ENCODE measurements at places on chromosomes 2 and 18.

DNA sequence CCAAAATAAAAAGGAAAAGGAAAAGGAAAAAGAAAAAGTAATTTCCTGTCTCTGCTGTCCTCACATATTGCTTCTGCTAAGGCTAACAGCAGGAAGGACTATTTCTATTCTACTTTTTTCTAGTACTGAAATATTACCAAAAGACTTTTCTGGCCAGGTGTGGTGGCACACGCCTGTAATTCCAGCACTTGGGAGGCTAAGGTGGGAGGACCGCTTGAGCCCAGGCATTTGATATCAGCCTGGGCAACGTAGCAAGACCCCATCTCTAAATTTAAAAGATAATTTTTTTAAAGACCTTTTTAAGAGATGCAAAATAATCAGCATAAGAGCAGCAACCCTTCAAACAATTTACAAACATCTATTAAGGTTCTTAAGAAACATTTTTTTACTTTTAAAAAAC, 31.2 kb downstream of the FASTKD1 start:
- no peak for DNase-seq

DNA sequence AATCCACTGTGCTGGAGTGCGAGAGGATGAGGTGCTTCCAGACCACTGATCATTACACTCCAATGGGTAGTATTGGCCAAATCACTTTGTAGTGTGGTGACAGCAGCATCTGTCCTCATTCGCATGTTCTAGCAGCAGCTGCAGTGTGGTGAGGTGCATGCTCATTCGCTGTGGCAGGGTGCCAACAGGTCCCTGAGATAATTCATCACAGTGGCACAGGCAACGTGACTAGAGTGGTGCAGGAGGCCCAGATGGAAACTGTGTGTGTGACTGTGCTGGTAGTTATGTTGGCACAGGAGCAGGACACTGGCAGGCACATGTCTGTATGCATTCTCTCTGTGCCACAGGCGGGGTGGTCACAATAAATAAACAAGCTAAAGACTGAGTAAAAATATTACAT, 329.5 kb upstream of the SYT4 start:
- DNase-seq: no peak

GRCh38 chr18:12820506-12820905, 63.5 kb downstream of the PTPN2 start:
- no peak for DNase-seq

GRCh38 chr2:796141-796985, 119.2 kb upstream of the TMEM18 start:
- DNase-seq: no peak

DNA sequence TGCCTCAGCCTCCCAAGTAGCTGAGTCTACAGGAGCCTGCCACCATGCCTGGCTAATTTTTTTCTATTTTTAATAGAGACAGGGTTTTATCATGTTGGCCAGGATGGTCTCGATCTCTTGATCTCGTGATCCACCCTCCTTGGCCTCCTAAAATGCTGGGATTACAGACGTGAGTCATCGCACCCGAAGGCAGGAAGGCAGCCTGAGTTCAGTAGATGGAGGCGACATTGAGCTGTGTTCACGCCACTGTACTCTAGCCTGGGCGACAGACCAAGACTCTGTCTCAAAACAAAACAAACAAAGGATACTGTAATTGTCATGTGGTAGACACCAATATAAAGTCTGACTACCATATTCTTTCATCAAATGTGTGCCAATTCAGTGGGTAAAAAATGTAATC, 500.9 kb upstream of the DSEL start:
- no peak for DNase-seq

GRCh38 chr2:111673526-111673925, 210.5 kb downstream of the ANAPC1 start:
- no peak for DNase-seq

GRCh38 chr2:117853873-117854272, 39.4 kb downstream of the DDX18 start:
- no peak for DNase-seq

- no peak for DNase-seq
Measured at GRCh38 chr2:241901500-241902351, 32.2 kb downstream of the RTP5 start.

GRCh38 chr2:95334916-95335641, 37.9 kb downstream of the KCNIP3 start:
- DNase-seq: no peak

DNA sequence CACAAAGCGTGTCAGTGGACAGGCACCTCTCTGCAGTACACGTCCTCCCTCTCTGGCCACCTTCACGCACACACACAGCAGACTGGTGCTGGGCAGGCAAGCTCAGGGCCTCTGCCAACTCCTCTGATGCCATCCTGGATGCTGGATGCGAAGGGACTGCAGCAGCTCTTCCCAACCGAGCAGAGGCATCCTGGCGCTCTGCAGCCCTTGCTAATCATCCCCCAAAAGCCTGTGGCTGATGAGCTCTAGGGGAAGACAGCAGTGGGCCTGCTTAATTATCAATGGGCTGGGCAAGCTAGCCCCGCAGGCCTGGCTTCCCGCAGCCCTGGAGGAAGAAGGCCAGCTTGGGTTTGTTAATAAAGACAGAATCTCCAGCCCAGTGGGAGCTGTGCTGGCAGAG, 71.3 kb upstream of the TEX51 start:
- no peak for DNase-seq

GRCh38 chr18:78634061-78634696, 345.4 kb upstream of the SALL3 start:
- no peak for DNase-seq

DNA sequence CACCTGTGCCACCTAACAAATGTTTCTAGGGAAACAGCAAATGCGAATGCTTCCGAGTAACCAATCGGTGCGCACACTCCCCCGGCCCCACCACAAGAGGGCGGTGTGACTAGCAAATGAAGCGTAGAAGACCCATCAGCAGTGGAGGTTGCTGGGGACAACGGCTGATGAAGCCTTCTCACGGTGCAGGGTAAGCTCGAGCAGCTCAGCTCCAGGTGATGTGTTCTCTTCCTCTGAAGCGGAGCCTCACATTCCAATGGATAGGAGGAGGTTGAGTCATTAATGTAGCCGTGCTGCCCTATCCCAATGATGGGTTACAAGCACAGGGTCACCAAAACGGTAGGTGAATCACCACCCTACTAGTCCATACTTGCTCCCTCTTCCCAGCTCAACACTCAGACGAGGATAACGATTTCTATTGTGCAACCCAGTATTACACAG, 127.6 kb upstream of the TWIST2 start:
- DNase-seq: peak; percentile 45

DNA sequence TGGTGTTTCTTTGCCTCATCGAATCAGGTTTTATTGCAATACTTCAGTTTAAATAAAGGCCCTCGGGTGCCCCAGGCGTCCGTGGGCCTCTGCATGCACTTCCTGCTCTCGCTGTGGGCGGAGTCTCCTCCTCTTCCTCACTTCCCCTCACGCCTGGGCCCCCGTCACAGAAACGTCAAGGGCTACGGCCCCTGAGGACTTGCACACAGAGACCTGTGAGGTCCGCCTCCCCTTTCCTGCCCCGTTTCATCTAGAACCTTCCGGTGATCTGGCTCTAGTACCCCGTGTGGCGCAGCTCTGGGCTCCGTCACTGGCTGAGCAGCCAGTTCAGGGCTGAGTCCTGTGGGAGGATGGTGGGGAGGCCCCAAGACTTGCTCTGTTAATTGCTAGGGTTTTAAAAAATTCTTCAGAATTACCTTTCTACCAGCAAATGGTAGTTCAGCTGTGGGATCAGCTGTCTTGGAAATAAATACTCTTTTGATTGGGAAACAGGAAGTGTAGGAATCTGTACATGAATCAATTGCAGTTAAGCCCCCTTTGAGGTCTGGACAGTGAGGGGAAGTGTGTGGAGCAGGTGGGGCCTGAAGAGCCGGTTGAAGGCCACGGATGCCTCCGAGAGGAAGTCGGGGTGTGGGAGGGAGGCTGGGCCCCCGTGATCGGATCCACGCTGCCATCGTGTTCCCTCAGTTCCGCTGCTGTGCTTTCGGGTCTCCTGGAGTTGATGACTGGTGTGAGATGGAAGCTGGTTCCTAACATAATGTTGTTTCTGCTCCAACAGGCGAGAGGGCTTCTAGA, 10.2 kb downstream of the NFATC1 start:
- no peak for DNase-seq

GRCh38 chr2:137870682-137871081, 93.6 kb upstream of the HNMT start:
- no peak for DNase-seq

DNA sequence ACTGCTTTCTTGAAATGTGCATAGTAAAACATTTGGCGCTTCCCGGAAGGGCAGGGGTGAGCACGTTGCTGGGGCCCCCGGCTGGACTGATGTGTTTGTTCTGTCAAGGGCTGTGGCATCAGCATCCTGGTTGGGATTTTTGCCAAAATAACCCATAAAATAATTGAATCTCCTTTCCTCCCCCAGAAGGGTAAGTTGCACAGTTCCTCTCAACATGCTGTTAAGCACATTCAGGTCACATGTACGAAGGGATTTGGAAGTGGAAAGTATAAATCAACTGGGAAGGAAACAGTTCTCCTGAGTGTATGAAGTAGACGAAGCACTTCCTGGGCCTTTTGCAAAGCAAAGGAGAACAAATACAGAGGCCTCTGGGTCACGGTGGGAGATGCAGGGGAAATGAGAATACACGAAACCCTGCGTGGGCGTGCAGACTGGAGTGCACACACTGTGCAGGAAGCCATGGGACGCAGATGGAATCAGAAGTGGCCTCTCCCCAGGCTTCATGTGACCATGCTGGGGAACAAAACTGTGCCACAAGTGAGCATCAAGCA, 183.9 kb downstream of the LPIN1 start:
- DNase-seq: no peak

DNA sequence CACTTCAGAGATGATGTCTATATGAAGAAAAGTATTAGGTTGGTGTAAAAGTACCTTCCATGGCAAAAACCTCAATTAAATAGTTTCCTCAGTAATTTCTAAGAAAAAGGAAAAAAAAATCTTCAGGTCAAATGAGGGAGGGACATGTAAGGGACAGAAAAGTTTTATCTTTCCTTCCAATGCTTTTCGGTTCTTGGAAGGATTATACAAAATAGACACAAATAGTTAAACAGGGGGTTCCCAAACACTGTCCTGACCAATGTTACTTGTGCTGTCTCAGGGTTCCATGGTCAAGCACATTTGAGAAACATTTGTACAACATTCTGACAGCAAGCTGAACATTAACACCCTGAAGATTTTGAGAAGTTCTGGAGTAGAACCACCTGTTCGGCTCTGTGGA, 22.0 kb downstream of the ERMN start:
- no peak for DNase-seq

GRCh38 chr2:47019532-47019931, 103.9 kb upstream of the MCFD2 start:
- no peak for DNase-seq

- DNase-seq: no peak
Measured at GRCh38 chr2:71592181-71592711, 138.9 kb downstream of the DYSF start.

GRCh38 chr18:49584394-49584793, 22.5 kb downstream of the LIPG start:
- no peak for DNase-seq

DNA sequence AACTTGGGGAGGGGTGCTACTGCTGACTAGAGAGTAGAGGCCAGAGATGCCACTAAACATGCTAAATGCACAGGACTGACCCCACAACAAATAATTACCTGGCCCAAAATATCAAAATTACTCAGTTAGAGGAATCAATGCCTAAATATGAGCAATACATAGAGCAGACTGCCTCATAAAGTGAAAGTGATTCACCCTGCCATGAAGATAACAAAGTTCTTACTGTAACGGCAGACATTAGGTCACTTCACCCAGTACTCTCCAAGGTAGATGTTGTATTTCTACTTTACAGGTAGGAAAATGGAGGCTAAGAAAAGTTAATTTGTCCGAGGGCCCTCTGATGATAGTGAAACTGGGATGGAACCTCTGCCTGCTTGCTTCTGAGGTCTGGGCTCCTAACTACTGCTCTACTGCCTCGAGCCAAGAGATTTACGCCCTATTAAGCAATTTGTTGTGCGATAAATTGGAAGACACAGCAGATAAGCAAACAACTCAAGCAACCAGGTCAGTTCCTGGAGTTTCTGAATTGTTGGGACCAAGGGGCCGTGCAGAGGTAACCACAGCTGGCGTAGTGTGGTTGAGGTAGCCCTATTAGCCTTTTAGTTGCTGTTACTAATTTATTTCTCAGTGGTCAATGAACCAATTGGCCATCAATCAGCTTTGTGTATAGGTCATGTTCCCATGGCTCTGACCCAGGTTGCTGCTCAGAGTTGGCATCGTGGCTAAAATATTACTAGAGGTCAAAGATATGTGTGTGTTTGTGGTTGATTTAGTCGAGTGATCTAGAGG, 4.8 kb downstream of the DHRS9 start:
- DNase-seq: no peak

DNA sequence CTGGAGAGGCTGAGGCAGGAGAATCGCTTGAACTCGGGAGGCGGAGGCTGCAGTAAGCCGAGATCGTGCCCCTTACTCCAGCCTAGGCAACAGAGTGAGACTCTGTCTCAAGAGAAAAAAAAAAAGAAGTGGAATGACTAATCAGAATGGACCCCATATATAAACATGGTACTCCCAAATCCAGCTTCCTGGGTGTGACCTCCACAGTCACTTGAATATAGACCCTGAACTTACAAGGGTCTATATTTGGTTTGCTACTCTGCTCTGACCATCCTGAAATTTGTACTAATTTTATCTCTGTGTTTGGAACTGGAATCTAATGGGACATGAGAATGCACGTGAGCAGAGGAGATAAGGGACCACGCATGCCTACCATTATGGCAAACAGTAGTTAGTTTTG, 275.0 kb downstream of the TNS1 start:
- DNase-seq: no peak

- DNase-seq: peak; percentile 63
Measured at GRCh38 chr18:11850821-11851145, 430 bp upstream of the CHMP1B start.

- DNase-seq: no peak
Measured at GRCh38 chr18:49250816-49251388, 209.5 kb downstream of the DYM start.

DNA sequence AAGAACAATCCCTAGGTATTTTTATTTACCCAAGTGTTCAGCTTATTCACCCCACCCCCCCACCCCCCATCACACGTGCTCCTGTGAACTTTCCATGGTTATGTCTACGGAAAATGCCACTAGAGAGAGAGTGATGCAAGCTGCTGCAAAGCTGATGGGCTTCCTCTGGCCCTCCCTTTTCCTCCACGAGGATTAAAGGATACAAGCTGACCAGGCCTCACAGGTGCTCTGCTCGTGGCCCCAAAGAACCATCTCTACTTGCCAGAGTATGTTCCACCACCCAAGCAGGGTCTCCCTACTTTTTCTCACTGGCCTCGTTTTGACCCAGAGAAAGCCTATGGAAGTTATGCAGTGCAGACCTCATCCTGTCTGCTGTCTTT, 342.6 kb downstream of the CELF4 start:
- DNase-seq: no peak
